SK-N-DZ (cell line): ENCODE measurements at places on chromosomes 6 and 20.

- no peak for DNase-seq
Observed at GRCh38 chr20:40283689-40284088, 405.3 kb downstream of the MAFB start.

DNA sequence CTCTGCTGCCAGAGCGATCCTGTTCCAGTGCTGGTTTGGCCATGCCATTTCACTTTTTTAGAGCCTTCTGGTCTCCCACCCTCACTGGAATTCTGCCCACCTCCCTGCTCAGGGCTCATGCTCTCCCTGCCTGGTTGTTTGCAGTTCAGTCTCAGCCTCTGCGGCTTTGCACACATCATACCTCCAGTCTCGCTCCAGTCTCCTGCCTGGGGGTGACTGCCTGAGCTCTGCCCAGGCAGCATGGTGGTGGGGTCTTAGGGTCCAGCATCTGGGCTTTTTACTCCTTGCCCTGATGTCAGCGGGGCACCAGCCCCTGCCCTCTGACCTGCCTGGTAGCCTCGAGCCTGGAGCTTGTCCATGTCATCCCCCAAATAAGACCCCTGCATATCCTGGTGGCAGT is 30.9 kb downstream of the CD83 start:
- DNase-seq = no peak

DNA sequence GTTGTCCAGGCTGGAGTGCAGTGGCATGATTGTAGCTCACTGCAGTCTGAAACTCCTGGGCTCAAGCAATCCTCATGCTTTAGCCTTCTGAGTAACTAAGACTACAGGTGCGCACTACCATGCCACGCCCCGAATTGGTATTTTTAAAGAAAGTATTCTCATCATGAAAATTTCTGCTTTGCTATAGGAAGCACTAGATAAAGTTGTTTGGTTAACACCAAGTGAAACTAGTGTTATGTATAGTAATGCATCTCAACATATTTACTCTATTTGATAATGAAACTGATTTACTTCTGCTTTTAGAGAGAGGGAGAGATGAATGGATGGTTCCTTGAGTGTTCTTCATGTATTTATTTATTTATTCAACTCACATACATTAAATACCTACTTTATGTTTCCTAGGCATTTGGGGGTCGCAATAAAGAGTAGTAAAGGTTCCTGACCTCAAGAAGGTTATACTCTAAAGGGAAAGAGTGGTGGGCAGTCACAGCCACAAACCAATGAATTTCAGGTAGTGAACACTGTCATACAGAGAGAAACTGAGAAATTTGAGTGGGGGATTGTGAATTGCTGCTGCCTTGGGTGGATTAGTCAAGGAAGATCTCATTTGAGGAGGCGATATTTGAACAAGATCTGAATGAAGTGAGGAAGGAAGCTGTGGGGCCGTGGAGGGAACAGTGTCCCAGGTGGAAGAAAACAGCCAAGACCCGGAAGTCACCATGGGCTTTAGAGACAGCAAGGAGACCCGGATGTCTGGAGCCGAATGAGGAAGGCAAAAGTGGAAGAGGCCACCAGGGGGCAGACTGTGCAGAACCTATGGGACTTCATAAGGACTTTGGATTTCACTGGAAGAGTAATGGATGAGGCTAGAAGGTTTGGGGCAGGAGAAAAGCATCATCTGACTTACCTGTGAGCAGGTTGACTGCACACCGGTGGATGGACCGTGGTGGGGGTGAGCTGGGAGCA is 185.6 kb downstream of the TSHZ2 start:
- DNase-seq = peak; percentile 52

DNA sequence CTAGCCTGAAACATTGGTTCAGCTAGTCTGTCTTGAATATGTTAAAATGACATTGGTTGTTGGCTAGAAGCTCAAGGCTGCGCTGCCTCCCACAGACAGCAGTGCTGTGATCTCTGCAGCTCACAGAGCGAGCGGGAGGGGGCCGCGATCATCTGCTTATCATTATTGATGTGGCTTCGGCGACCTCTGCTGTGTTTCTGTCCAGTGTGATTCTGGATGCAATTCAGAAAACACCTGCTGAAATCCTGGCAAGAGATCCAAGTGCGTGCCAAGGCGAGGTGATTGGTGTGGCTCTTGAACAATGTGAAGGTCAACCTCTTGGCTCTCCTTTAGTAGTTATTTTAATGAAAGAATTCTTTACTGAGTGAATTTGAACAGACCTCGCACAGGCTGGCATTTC is 142.3 kb upstream of the SASH1 start:
- DNase-seq = no peak

GRCh38 chr6:90319044-90319443 is 22.4 kb upstream of the BACH2 start:
- no peak for DNase-seq

DNA sequence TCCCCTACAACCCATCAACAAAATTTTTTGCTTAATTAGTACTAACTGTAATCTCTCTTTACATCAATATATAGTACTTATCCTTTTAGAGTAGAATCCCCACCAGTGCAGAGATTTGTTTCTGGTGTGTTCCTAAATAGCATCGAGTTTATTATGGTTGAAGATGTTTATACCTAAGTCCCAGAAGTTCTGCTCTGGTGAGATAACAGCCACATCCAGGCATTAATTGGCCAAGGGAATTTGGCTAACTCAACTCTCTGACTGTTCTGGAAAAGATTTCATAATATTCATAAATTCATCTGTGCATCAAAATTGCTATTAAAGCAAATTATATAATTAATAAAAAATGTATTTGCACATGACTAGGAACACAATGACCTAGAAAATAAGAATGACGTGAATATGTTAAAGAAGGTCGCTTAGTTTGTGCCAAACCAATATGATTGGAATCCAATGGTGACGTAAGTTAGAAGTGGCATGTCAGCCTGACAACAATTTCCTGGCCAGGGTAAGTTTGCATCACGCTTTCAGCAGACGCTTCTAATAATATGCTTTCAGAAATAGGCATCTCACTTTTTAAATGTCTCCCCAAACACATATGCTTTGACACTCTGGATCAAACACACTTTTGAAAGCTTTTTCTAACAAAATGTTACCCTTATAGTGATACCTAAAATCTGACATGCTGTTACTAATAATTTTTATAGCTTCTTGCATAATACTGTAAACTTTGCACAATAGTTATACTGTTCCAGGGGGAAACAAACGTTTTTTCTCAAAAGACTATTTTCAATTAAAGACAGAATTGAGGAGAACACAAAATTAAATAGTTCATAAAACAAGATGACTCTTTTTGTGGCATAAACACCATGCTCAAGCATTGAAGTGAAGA is 236.7 kb downstream of the TENT5A start:
- DNase-seq = no peak

GRCh38 chr6:20169119-20169557 is 43.1 kb downstream of the MBOAT1 start:
- no peak for DNase-seq

- no peak for DNase-seq
Observed at GRCh38 chr6:100461917-100462705, 2.6 kb downstream of the SIM1 start.

DNA sequence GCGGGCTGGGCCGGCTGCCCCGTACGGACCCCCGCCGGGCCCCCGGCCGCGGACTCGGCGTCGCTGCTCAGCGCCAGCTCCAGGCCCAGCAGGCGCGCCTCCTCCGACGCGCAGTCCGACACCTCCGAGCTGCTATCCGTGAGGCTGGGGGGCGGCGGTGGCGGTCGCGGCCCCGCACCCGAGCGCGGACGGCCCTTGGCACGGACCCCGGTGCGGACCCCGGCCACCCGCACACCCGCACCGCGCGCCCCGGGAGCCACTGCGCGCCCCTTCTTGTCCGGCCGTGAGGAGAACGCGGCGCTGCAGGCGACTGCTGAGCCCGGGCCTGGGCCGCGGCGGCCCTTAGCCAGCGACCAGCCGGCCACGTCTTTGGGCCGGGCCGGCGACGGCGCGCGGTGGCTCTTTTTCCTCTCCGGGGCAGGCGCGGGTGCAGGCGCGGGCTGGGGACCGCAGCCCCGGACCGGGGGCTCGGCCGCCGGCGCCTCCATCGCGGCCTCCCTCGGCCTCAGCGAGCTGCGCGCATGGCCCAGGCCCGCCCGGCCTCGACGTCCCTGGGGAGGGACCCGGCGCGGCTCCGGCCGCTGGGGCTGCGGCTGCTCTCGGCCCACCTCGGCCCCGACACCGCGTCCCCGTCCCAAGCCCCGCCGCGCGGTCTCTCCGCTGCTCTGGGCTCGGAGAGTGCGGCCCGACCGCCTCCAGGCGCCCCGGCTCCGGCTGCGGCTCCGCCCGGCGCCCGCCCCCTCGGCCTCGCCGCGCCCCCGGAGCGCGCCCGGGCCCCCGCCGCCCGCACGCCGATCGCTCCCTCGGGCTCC is 12.9 kb upstream of the TLDC2 start:
- DNase-seq = no peak

DNA sequence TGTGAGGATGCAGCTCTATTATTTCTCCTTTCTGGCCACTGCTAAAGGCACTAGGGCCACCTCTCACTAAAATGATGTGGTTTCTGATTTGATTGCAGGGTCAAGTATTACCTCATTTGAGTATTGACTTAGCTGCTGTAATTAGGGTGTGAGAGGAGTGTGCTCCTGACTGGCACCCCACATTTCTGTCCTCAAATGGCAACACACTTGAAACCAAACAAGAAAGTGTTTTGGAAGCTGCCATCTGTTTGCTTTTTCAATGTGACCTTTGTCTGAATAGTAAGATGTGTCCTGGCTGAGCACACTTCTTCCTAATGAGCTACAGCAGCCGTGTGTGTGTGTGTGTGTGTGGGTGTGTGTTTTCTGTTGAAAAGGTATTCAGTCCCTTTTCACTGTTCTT is 62.8 kb upstream of the SCP2D1 start:
- DNase-seq = no peak

DNA sequence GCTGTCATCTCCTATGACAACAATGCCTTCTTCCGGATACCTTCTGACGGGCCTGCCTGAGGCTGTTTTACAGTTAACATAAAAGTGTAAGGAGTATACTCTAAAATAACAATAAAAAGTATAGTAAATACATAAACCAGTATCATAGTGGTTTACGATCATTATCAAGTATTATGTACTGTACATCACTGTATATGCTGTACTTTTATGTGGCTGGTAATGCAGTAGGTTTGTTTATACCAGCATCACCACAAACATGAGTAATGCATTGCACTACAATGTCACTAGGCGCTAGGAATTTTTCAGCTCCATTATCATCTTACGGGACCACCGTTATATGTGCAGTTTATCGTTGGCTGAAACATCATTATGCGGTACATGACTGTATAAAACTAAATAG is 76.5 kb downstream of the VEGFA start:
- DNase-seq = no peak

DNA sequence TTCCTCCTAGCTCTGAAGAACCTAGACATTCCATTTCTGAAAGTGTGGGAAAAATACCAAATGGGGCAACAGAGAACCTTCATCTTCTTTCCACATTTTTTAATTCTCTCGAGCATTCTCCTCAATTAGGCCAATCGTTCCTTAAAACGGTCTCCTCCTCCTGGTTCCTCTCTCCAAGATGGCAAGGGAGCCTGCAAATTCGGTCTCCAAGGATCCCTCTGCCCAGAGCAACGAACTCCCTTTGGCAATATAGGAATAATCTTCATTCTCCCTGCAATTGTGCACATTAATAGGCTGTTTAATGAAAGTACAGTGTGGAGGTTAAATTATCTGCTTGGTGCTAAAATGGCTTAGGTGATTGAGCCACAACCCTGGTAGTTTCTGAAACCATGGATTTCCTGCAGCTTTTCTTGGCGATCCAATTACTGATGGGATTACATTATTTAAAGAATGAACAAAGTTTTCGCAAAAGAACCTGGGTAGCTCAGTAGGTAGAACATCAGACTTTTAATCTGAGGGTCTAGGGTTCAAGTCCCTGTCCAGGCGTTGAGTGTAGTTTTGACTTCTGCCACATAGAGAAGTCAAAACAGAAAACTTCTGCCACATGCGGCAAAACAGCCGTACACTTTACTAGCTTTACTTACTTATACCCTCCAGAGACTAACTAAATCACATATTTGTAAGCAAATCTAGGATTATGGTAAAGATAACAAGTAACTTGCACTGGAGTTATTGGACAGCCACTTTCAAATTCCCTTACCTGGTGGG is 102.9 kb upstream of the ZNF184 start:
- no peak for DNase-seq

DNA sequence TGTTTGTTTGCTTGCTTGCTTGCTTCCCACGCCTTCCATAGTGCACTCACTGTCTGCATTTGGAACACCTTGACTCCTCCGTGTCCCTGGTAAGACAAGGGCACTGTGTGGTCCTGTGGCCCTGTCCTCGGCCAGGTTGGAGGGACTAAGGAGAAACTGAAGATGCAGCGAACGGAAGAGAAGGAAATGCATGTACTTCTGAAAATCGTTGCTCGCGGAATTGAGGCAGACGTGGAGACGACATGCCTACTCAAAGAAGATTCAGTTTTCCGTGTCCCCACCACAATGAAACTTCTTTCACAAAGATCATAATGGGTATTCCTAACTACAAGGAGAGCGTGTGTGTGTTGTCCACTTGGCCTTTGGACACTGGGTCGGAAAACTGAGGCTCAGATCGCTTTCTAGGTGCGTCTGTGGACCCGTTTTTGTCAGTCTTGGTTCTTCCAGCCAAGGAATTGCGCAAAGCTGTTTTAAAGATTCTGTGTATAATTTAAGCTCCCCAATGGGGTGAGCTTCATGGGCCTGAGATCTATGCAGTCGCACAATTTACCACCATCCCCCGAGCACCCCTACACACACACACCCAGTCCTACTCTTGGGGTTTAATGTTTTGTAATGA is 120.4 kb upstream of the ZNF184 start:
- no peak for DNase-seq
